ENCODE measurements at places on chromosomes 7 and 10. TPM values are rescaled to one million over a fixed set of nuclear protein-coding genes. Genes with fewer than 3 reads are reported as not detected.

GRCh38 chr7:81752318-81752714, 17.5 kb downstream of the HGF start:
- H3K4me3 ChIP-seq, result no peak overlapping the region
- no peaks in the 10 kb centered on the region for H3K27me3 ChIP-seq

DNA sequence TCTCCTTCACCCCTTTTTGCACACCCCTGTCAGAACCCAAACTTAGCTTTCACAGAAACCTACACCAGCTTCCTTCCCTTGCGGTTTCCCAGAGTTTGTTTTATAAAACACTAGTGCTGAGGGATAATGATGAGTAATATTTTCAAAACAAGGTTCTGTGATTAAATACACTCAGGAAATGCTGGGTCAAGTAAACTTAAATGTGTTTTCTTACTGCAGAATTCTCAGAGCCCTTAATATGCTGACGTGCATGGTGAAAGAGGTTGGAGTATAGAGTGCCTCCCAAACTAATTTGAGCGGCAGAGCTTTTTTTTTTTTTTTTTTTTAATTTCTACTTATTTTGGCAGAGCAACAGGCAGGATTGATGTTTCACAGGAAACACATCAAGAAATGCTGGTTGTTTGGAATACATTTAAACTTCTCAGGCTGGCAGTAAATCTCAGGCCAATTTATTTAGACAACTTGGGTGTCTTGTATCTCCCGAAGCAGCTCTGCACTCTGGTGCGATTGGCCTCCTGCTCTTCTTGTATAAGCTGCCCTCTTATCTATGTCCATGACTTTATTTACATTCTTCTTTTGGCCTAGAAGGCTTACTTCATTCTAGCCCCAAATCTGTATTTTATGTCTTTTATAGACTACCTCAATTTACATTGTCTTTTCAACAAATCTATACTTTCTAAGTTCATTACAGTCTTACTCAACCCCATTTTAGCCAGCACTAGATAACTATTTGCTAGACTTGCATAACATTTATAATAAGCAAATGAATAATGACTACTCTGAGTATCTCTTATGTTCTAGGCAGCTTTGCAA, 165.4 kb downstream of the BMPER start:
- H3K27me3 ChIP-seq, result no peaks in the 10 kb centered on the region
- no peak overlapping the region for H3K4me3 ChIP-seq
- DNase-seq, result no peak
- H3K27ac ChIP-seq, result no peak overlapping the region
- H3K4me1 ChIP-seq, result no peaks in the 10 kb centered on the region

- DNase-seq, result no peak
- no peaks in the 10 kb centered on the region for H3K36me3 ChIP-seq
- H3K4me1 ChIP-seq, result no peaks in the 10 kb centered on the region
- no peak overlapping the region for H3K4me3 ChIP-seq
- H3K27me3 ChIP-seq, result no peaks in the 10 kb centered on the region
Observed at GRCh38 chr7:112296432-112296831, 89.9 kb downstream of the ZNF277 start.

LRRC18 gene
- polyA plus RNA-seq, result 0.06 TPM

ETV1 gene
- polyA plus RNA-seq, result 2.4 TPM

DNA sequence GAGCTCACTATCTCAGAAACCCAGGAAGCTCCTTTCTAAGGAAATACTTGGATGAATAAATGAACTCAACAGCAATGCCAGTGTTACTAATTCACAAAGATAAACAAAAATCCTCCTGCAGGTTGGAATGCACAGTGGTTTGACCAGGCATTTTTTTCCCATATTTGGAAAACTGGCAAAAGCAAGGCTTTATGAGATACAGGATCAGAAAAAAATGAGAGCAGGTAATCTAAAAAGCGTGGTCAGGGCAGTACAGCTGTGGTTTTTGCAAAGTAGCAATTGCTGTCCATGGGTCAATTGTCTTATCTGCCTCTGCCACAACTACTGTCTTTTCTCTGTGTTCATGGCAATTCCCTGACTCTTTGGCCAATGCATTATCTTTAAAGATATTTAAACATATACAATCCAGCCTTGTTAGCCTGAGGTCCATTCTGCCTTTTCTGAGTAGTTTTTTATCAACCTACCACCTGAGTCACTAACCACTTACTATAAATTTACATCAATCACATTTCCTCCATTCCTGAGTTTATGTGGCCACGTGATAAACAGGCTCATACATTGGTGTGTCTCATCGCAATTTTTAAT, 564.5 kb upstream of the IGFBP3 start:
- H3K4me1 ChIP-seq, result no peaks in the 10 kb centered on the region
- H3K27me3 ChIP-seq, result no peaks in the 10 kb centered on the region

CALN1 gene
- polyA plus RNA-seq, result under 0.01 TPM

GRCh38 chr7:47526466-47526865, 55.4 kb downstream of the TNS3 start:
- H3K36me3 ChIP-seq, result peaks cover 77% of the 10 kb centered on the region
- peak; percentile 46 for DNase-seq
- H3K4me3 ChIP-seq, result no peak overlapping the region

- no peak overlapping the region for H3K4me3 ChIP-seq
- no peak for DNase-seq
Observed at GRCh38 chr7:130294314-130294713, 1.4 kb downstream of the CPA4 start.

FBXL13 gene
- polyA plus RNA-seq, result 0.20 TPM

AMPH gene
- 0.09 TPM for polyA plus RNA-seq

- no peak overlapping the region for H3K27ac ChIP-seq
- no peaks in the 10 kb centered on the region for H3K36me3 ChIP-seq
- no peak overlapping the region for H3K4me3 ChIP-seq
- H3K27me3 ChIP-seq, result no peaks in the 10 kb centered on the region
- no peaks in the 10 kb centered on the region for H3K4me1 ChIP-seq
Observed at GRCh38 chr7:43240565-43240964, 128.1 kb downstream of the HECW1 start.

- H3K27ac ChIP-seq, result peak overlapping the region; percentile 85
- peak; percentile 94 for DNase-seq
- peak overlapping the region; percentile 58 for H3K4me3 ChIP-seq
- H3K4me1 ChIP-seq, result peaks cover 74% of the 10 kb centered on the region
- H3K36me3 ChIP-seq, result peaks cover 37% of the 10 kb centered on the region
- peaks cover 7% of the 10 kb centered on the region for H3K27me3 ChIP-seq
Observed at GRCh38 chr10:133274751-133275683, 1.7 kb downstream of the ADAM8 start.

VWC2 gene
- polyA plus RNA-seq, result under 0.01 TPM

DNA sequence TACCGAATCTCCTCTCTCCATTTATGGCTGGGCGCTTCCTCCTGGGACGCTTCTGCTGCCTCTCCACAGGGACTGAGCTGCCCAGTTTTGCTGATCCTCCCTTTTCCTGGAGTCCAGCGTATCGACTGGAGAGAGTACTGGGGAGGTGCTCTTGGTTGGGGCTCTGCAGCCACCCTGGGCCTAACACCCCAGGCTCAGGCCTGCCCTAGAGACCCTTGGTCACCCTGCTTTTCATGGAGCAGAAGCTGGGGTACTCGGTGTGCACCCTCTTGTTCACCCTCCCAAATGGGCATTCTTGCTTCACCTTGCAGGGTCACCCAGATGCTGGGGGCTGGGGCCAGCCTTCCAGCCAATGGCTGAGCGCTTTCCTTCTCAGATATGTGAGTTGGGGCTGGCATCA, 88.8 kb upstream of the RET start:
- no peak overlapping the region for H3K27ac ChIP-seq
- no peaks in the 10 kb centered on the region for H3K4me1 ChIP-seq
- H3K27me3 ChIP-seq, result no peaks in the 10 kb centered on the region
- H3K36me3 ChIP-seq, result no peaks in the 10 kb centered on the region

DNA sequence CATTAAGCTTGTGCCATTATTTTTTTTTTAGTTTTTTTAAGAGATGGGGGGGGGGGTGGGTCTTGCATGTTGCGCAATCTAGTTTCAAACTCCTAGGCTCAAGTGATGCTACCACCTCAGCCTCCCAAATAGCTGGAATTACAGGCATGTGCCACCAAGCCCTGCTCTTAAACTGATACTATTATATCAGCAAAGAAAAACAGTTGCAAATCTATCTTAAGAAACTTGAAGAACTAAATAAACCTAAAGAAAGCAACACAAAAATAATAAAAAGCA, 47.5 kb downstream of the BRAF start:
- H3K36me3 ChIP-seq, result no peaks in the 10 kb centered on the region
- H3K27me3 ChIP-seq, result no peaks in the 10 kb centered on the region
- H3K4me3 ChIP-seq, result no peak overlapping the region
- H3K27ac ChIP-seq, result no peak overlapping the region

SEM1 gene
- 76.7 TPM for polyA plus RNA-seq

DNA sequence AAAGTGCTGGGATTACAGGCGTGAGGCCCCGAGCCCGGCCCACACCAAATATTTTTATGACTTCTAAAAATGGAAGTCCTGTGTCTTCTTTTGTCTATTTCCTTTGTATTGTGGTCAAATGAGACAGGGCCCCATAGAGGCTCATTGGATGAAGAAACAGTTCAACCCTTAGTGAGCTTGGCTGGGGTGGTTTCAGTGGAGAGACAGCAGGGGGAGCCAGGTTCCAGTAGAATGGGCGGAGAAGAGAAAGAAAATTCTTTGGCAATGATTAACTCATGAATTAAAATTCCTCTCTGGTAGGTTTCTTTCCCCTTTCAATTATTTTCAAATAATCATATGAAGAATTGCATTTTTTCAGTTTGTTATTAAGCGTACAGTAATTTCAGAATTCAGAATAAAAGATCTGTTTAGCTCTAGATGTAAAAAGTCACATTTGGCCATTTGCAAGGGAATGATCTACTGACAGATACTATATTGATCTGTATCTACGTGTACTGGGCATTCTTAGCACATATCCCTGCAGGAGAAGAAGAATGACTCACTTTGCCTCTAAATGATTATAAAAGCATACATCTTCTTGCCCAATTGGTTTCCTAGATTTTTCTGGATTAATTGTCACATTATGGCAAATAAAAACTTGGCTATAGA, 43.2 kb downstream of the PNLIPRP3 start:
- no peak overlapping the region for H3K4me3 ChIP-seq
- H3K27me3 ChIP-seq, result peaks cover 3% of the 10 kb centered on the region
- no peak overlapping the region for H3K27ac ChIP-seq
- H3K4me1 ChIP-seq, result no peaks in the 10 kb centered on the region
- H3K36me3 ChIP-seq, result no peaks in the 10 kb centered on the region
